ENCODE measurements at places on chromosomes 7 and 10. TPM values are rescaled to one million over a fixed set of nuclear protein-coding genes. Genes with fewer than 3 reads are reported as not detected.

- no peak for DNase-seq
These were observed 349 bp upstream of the GNG11 start for GRCh38 chr7:93921186-93921585.

- no peak for DNase-seq
These were observed 430.6 kb upstream of the NRG3 start for GRCh38 chr10:81444242-81444929.

DNA sequence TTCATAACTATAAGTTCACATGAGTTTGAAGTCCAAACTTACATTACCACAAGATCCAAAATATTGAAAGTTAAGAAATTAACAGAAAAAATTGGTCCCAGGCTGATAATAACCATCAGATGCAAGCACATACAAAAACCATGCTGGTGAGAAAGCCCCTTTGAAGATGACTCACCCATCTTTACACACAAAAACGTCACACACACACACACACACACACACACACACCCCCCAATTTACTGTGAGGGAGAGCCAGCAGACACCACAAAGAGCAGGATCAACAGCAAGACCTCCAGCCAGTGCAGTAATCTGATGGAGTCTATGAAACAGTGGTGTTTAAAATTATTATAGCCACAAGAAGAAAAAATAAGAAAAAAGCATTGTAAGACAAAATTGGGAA is 50.1 kb upstream of the DRGX start:
- peak; percentile 47 for DNase-seq

- no peak for DNase-seq
These were observed 323.6 kb downstream of the BBS9 start for GRCh38 chr7:33452805-33453502.

DNA sequence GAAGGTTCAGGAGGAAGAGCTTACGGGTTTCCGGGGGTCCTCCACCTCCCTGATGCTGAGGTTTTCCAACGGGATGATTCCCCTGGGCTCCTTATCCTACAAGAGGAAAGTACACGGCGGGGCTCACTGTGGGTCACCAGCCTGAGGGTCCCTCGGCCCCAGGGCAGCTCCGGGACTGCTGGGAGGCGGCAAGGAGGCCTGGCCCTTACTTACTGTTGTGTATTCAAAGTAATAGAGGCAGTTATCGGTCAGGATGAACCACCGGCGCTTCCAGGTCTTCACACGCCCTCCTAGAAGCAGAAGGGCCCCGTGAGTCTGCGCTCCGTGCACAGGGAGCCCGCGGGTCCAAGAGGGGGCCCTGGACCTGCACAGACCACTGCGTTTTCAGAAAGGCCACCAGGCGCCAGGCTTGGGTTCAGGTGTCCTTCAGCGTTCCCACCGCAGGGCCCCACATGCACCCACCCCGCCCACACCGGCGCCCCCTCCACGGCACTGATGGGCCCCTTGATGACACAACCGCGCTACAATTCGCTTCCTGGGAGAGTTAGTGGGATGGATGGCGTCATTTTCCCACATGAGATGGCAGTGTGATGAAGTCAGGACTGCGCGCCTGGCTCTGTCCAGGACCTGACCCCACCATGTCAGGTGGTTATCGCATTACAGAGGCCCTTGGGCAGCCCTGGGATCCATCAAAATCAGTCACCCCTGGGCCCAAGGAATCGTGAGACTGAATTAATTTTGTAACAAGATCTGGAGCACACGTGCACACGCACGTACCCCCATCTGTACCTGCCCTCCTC is 106.7 kb downstream of the CYTH3 start:
- DNase-seq: no peak

- DNase-seq: no peak
These were observed 176.5 kb upstream of the KCTD7 start for GRCh38 chr7:66452165-66452564.

DNA sequence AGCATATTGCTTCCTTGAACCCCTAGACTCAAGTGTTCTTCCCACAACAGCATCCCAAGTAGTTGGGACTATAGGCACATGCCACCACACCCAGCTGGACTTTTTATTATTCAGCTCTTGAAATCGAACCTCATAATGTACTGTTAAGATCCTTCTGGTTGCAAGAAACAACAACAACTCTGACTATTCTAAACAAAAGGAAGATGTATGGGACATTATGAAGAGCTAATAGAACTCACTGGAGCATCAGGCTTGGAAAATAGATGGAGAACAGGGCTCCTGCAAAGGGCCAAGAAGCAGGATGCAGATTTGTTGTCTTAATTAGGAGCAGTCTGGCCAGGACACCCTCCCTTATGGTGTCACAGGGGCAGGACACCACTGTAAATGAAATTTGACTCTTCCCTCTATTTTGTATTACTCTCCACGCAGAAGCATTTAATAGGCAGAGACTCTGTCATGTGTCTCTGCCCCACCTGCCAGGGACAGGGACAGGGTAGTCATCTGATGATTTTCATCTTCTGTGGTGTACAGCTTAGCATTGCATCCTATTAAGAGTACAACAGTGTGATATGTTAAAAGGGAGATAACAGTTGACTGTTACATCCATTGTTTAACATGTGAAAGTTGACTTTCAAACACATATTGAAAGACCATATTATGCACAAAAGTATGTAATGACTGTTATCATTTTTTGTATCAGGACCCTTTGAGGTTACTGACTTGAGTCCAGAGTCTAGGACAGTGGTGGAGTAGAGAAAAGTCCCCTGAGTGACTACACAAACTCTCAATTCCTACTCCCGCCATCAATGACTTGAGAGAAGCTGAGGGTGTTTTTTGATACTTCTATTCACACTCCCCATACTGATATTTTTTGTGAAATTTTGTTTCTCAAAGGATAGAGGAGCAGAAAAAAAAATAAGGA is 157.3 kb downstream of the LRRC4 start:
- DNase-seq: no peak

GRCh38 chr7:16847381-16847860 is 34.4 kb downstream of the AGR3 start:
- DNase-seq: peak; percentile 44

DNA sequence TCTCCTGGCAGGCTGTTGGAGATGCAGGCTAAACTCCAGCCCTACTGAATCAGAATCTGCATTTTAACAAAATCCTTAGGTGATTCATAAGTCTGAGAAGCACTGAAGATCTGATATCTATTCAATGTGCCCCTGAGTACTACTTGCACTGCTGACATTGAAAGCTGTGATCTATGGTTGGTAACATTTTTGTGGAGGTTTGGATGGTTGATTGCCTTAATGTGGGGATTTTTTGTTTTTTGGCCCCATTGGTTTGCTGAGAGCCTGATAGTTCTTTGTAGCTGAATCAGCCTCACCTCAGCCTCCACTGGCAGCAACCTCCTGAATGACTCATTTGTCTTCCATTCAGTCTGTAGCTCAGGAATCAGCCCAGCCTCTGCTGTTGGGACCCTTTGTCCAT is 14.7 kb upstream of the LRRN3 start:
- DNase-seq: peak; percentile 19

- DNase-seq: no peak
These were observed 1247.1 kb downstream of the GATA3 start for GRCh38 chr10:9301554-9301953.

GRCh38 chr10:119501690-119502089 is 40.8 kb downstream of the RGS10 start:
- DNase-seq: no peak

DNA sequence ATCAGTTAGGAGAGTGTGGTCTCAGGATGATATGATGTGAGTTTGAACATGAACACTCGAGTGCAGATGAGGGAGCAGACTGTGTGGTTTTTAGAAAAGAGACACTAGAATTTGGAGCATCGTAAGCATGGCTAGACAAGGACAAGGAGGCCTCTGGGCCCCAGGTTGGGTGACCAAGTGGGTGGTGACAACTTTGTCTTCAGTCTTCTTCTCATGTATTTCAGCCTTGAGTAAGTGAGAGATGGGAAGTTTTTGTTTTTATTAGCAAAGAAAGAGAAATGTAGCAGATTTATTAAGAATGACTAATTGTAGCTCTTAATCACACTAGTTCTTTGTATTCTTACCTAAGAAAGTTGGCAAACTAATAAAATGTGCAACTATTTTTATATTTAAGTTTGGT is 16.3 kb downstream of the TES start:
- no peak for DNase-seq

- no peak for DNase-seq
These were observed 240.0 kb upstream of the NFE2L3 start for GRCh38 chr7:25911738-25912607.

DNA sequence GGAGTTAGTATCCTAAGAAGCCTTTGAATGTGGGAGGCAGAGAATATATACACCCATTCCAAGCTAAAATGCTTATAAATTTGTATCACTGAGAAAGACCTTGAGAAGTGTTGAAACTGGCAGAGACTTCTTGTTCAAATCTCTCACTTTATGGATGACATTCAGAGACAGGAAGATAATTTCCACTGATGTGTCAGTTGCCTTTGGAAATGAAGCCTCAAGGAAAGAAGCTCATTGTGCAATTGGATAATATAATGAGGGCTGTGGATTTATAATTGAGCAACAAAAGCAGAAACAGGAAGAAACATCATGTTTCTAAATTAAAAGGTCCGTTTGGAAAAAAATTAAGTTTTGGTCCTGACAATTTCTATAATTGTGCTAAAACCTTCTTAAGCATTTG is 789.9 kb upstream of the IGFBP3 start:
- DNase-seq: peak; percentile 4

DNA sequence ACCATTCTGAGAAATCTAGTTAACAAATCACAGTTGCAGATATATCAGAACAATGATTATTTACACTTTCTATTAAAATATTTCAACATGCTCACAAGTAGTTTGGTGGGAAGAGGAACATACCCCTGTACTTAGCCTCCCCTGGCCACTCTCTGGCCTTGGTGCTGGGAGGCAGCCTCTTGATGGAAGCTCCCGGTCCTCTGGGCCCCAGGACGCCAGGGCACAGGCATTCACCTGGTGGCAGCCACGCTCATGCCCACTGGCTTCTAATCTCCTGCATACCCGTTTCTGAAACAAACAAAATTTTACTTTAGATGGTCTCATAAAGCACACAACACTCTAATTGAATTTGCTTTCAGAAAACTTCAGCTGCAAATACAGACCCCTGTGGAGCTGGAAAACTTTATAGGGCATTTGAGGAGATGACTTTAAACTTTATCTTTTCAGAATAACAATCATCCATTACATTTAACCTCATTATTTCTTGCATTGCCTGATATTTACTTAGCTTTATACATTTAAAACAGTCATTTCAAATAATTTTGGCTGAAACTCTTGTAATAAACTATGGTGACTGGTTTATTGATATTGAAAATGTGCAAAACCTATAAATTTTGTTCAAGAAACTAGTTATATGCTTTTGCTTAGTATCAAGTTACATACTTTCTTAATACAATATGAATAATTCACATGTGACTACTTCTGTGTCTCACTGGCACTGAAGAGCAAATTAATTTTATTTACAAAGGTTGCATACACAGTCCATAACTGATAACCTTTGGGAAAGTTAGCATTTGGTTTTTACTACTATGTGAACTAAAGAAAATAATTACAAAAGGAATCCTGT is 30.8 kb downstream of the C10orf143 start:
- DNase-seq: no peak

- DNase-seq: peak; percentile 36
These were observed 632.5 kb upstream of the ANKRD30A start for GRCh38 chr10:36492590-36493515.

- DNase-seq: peak; percentile 3
These were observed 168.3 kb upstream of the PPP1R3A start for GRCh38 chr7:114086914-114087652.

- DNase-seq: no peak
These were observed 141.9 kb upstream of the PRSS1 start for GRCh38 chr7:142607351-142607750.

- no peak for DNase-seq
These were observed 38.9 kb upstream of the ANKRD1 start for GRCh38 chr10:90959826-90960225.

GRCh38 chr7:39664057-39664456 is 40.7 kb downstream of the RALA start:
- DNase-seq: no peak

DNA sequence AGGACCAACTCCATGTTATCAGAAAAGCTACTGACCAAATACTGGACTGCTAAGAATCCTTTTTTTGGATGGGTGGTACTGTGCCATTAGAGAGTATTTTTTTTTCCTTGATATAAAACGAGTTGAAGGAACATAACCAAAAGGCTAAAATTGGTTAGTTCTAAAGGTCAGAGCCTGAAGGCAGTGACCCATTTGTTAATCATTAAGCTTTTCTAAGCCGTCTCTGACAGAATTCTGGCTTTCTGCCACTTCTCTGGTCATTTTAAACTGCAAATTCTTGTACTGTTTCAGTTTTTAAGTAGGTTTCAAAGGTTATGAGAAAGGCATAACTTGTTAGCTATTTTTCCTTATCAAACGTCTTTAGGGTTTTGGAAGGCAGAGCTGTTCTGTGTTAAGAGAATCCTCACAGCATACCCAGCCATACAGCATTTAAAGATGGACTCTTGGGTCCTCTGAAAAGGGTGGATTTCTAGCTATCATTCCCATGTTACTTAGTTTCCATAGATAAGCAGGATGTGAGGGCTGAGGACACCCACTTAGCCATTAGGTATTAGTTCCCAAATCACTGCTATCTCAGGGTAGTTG is 196.8 kb downstream of the RNLS start:
- peak; percentile 44 for DNase-seq

- no peak for DNase-seq
These were observed 170.8 kb upstream of the CDCA7L start for GRCh38 chr7:22116451-22117030.

- DNase-seq: no peak
These were observed 17.0 kb downstream of the XPNPEP1 start for GRCh38 chr10:109906316-109906715.

GRCh38 chr7:3280445-3280844 is 20.6 kb upstream of the SDK1 start:
- DNase-seq: no peak

DNA sequence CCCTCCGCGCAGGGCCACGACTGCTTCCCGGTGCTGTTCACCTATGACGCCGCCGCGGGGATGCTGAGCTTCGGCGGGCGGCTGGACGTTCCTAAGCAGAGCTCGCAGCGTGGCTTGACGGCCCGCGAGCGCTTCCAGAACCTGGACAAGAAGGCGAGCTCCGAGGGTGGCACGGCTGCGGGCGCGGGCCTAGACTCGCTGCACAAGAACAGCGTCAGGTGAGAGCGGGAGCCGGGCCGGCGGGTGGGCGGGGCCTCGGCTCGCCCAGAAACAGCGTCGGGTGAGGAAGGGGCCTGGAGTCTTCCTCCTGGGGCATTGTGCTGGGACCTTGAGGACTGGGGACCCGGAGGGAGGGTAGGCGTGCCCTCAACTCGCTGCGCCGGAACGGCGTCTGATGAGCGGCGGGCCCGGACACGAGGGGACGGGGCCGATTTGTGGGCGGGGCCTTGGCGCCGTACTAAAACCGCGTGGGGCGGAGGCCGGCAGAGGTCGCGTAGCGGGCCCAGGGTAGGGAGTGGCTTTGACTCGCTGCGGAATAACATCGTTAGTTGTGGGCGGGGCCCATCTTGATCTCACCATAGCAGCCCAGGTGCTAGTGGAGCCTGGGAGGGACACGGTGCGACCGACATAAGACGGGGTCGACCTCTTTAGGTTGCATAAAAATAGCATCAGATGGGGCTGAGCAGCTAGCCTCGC is 15.6 kb downstream of the PDAP1 start:
- no peak for DNase-seq

- no peak for DNase-seq
These were observed 16.2 kb downstream of the NCOA4 start for GRCh38 chr10:46014206-46014605.

FAM180A gene
- total RNA-seq: not detected

HOXA7 gene
- 12.9 TPM for total RNA-seq

FAM25G gene
- total RNA-seq: 2.9 TPM

SLC26A3 gene
- not detected for total RNA-seq

TMEM213 gene
- total RNA-seq: not detected

CALHM1 gene
- total RNA-seq: not detected

CCDC172 gene
- not detected for total RNA-seq

FKBP6 gene
- not detected for total RNA-seq

HGF gene
- 0.17 TPM for total RNA-seq

CASTOR2 gene
- 15.5 TPM for total RNA-seq

LIPM gene
- total RNA-seq: not detected
